Endodermal cell (in vitro differentiated cells): ENCODE measurements at places on chromosomes 13 and 19.
A peak's percentile ranks its signal among the peaks of the same experiment; 100 is the strongest.

GRCh38 chr19:12965017-12965811 lies 4.2 kb upstream of the DAND5 start:
- peak; percentile 97 for DNase-seq

DNA sequence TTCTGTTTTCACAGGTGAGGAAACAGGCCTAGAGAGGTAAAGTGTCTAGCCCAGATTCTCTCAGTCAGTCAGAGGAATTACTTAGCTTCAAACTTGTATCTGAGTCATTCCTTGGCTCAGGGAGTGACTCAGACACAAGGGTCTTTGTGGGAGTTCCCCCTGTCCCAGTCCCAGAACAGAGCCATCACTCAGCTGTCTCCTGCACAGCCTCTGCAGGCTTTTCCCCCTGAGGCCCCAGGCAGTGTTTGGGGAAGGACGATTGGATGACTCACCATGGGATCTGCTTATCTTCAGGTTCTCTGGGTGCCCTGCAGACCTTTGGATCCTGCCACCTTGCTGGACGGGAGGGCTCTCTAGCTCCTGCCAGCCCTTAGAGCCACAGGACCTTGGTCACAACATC lies 13.2 kb downstream of the ZNF793 start:
- no peak for DNase-seq

GRCh38 chr13:100580045-100580444 lies 8.5 kb downstream of the GGACT start:
- no peak for DNase-seq

DNA sequence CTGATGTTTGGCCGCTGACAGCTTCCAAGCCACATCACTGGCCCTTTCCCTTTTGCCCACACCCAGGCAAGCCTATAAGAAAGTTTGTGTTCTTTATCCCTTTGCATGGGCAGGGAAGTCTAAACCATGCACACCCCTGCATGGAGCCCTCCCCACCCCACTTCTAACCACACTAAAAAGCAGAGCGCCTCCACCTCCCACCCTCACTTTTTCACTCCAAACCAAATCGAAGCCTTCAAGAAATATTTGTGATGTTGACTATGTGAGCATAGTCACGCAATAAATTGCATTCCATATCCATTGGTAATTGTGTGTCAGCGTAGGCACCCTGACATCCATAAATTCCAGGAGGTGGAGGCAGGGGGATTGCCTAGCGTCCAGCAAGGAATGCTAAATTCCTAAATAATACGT lies 104.4 kb upstream of the LSM14A start:
- no peak for DNase-seq

GRCh38 chr13:71634182-71634581 lies 232.8 kb downstream of the DACH1 start:
- no peak for DNase-seq

GRCh38 chr19:18321734-18322102 lies 1.2 kb downstream of the LSM4 start:
- DNase-seq: no peak

DNA sequence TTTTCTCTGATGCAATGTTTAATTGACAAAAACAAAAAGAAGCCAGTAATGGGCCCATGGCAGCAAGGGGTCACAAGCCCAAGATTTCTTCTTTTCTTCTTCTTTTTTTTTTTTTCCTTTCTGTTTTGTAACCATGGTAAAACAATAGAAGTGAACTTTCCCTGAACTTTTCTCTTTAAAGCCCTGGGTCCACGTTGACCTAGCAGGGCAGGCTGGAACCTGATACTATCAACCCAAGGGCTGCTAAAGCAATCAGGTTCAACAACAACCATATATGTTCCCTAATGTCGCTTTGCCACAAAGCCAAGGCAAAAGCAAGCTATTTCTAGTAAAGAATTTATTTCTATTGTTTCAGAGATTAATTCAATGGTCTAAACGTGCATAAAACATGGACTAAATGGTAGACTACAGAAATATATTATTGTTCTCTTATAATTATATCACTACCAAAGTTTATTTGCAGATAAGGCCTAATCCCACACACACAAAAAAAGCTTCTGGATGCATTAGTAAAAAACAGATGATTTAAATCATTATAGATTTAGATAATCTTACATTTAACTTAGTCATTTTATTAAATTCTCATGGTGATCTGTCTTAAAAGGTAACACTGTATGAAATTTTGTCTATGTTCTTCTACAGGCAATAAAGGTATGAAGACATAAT lies 153.9 kb downstream of the DACH1 start:
- peak; percentile 46 for DNase-seq

DNA sequence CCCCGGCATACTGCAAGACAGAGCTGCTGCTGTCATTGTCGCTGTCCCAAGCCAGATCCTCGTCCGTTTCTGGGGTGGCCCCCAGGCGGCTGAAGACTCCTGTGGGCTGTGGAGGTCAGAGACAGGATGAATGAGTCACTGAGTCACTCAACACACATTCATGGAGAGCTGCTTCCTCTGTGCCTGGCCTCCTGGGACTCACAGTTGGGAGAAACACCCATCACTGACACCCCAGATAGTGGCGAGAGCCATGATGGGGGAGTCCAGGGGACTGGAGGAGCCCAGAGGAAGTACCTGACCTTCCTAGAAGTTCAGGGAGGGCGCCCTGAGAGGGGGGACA lies 26.0 kb downstream of the C19orf47 start:
- no peak for DNase-seq

DNA sequence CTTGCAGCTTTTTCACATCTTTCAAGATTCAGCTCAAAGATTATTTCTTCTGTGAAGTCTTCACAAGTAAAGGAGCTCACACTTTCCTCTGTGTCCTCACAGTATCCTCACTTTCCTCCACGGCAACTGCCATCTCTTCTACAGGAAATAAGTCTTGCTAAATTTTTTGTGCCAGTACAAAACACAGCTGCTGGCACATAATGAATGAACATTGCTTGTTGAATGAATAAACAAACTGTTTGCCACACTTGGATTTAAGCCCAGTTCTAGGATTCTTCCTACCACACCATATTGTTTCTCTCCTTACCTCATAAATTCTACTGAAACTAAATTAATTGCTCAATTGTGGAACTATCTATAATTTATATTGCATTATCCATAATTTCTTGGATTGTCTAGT lies 59.5 kb downstream of the RAP2A start:
- DNase-seq: no peak

- no peak for DNase-seq
Observed at GRCh38 chr13:59700281-59700680, 463.4 kb downstream of the DIAPH3 start.

- no peak for DNase-seq
Observed at GRCh38 chr19:23071147-23071511, 45.7 kb upstream of the ZNF730 start.

DNA sequence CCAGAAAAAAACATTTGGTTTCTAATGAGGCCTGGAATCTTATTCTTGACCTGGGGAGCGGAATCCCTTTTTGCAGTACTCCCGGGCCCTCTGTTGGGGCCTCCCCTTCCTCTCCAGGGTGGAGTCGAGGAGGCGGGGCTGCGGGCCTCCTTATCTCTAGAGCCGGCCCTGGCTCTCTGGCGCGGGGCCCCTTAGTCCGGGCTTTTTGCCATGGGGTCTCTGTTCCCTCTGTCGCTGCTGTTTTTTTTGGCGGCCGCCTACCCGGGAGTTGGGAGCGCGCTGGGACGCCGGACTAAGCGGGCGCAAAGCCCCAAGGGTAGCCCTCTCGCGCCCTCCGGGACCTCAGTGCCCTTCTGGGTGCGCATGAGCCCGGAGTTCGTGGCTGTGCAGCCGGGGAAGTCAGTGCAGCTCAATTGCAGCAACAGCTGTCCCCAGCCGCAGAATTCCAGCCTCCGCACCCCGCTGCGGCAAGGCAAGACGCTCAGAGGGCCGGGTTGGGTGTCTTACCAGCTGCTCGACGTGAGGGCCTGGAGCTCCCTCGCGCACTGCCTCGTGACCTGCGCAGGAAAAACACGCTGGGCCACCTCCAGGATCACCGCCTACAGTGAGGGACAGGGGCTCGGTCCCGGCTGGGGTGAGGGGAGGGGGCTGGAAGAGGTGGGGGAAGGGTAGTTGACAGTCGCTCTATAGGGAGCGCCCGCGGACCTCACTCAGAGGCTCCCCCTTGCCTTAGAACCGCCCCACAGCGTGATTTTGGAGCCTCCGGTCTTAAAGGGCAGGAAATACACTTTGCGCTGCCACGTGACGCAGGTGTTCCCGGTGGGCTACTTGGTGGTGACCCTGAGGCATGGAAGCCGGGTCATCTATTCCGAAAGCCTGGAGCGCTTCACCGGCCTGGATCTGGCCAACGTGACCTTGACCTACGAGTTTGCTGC lies at the start of gene ICAM4:
Gene ICAM4, plus strand, starts transcription at position 153 of the 935 bp plus-strand sequence. Its CDS starts 58 bp downstream, at position 211.
- DNase-seq: peak; percentile 83
